ENCODE measurements at places on chromosomes 1 and 21. TPM values are rescaled to one million over a fixed set of nuclear protein-coding genes. Genes with fewer than 3 reads are reported as not detected.

DNA sequence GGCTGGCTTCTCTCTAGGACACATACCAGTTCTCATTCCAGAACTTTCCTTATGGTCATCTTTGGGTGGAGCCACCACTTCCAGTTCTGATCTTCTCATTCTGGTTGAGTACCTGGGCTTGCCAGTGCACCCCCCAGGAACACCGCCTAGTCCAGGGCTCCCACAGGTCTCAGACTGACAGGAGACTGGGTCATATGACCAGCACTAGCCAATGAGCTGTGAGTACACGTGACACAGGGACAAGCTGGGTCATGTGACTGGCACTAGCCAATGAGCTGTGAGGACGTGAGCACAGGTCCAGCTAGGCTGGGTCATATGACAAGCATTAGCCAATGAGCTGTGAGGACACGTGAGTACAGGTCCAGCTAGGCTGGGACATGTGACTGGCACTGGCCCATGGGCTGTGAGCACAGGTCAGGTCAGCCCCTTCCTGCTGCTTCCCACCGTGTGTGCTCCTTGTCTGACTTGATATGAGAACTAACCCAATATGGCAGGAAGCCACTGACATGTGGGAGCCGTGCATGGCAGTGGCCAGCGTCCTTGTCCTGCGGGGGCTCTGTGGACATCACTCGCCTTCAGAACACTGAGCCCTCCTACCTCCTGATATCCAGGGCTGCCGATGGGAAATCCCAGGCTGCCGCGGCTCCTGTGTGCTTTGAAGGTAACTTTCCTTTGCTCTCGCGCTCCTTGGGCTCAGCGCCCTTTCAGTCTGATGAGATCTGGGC lies 22.7 kb downstream of the KRTAP10-1 start:
- no peaks in the 10 kb centered on the region for H3K27me3 ChIP-seq
- peak; percentile 15 for DNase-seq
- H3K36me3 ChIP-seq, result no peaks in the 10 kb centered on the region
- H3K4me1 ChIP-seq, result no peaks in the 10 kb centered on the region

The CELSR2 gene
- 3.1 TPM for total RNA-seq

The SPATA46 gene
- total RNA-seq, result not detected

DNA sequence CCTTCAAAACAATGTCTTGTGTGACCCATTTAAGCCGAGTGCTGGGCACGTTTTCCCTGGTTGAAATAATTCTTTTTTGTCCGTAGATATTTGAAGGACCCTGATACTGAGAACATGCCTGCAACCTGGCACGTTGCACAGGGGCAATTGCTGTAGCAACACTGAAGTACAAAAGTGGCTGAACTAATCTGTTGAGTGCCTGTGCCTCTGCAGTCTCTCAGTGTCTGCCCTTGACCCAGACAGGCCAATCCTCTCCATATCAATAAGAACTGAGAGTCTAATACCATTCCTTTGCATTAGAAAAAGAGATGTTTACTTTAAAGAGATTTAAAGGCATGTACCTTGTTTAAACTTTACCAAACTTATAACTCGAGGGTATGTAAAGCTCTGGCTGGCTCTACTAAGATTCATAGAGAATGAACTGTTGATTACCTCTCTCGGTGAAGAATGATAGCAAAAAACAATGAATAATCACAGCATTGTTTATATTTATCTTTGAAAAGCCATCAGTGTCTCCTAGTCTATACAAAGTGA lies 2.4 kb downstream of the GREM2 start:
- peaks cover 44% of the 10 kb centered on the region for H3K27me3 ChIP-seq
- DNase-seq, result no peak
- no peaks in the 10 kb centered on the region for H3K36me3 ChIP-seq
- H3K4me1 ChIP-seq, result peaks cover 20% of the 10 kb centered on the region

The SYTL1 gene
- total RNA-seq, result 89.9 TPM
